ENCODE measurements at places on chromosomes 7 and 10.

- DNase-seq: no peak
These were observed 250.7 kb upstream of the ZNF32 start for GRCh38 chr10:43899224-43899959.

- DNase-seq: no peak
These were observed 74.1 kb downstream of the TACC2 start for GRCh38 chr10:122062831-122063674.

DNA sequence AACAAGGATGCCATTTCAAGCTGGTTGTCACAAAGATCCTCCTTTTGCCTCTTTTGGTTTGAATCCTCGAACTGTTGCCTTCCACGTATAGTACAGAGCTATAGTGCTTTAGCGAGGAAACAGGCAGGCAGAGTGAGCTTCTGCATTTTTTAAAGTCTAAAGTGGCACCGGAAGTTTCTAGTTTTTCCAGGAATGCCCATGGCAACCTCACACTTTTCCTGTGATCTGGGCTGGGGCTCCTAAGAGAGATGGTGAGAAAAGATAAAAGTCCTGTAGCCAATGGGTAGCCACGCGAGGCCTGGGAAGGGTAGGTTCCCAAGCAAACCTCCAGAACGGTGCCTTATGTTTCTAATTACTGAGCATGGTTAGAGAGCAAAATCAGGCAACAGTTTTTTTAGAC is 76.7 kb downstream of the CALD1 start:
- DNase-seq: no peak

- DNase-seq: no peak
These were observed 964 bp downstream of the FRMD4A start for GRCh38 chr10:14329746-14330173.

DNA sequence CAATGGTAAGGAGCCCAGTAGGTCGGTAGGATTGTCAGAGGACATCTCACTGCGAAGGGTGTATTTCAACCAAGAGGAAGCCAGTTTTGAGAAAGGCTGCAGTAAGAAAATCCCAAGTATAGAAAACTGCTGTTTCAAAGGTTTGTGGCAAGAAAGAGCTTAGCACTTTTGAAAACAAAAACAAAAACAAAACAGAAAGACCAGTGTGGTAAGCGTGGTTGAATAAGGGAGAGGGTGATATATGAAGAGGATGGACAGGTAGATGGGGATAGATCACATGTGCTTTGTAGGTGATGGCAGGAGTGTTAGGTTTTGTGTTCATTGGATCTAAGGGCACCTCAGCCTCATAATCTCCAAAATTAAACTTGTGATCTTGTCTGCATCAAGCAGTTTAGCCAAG is 141.6 kb upstream of the WNT16 start:
- DNase-seq: no peak

DNA sequence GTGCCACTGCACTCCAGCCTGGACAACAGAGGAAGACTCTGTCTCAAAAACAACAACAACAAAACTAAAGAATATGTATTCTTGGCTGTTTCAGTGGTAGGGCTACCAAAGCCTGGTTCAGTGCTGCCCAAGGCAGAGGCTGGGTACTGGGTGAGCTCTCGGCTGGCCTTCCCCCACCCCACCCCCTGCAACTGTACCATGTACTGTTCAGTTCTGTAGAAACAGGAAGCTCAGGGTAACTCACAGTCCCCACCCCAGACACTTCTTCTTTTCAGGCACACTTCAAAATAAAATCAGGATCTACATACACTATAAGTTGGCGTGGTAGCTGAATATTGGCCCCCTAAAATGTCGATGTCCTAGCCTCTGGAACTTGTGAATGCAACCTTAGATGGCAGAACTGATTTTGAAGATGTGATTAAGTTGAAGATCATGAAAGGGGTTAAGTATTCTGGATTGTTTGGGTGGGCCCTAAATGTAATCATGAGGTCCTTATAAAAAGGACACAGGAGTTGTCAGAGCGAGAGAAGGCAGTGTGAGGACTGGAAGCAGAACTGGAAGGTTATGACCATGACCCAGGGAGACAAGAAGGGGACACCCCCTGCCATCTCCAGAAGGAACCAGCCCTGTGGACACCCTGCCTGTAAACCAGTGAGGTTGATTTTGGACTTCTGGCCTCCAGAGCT is 31.2 kb downstream of the TBXAS1 start:
- DNase-seq: no peak

- no peak for DNase-seq
These were observed 115.1 kb downstream of the ICA1 start for GRCh38 chr7:8146788-8147413.

- DNase-seq: no peak
These were observed 336.8 kb downstream of the PLXNA4 start for GRCh38 chr7:132239422-132239994.

- DNase-seq: no peak
These were observed 296.0 kb upstream of the RNF32 start for GRCh38 chr7:156344595-156344994.

DNA sequence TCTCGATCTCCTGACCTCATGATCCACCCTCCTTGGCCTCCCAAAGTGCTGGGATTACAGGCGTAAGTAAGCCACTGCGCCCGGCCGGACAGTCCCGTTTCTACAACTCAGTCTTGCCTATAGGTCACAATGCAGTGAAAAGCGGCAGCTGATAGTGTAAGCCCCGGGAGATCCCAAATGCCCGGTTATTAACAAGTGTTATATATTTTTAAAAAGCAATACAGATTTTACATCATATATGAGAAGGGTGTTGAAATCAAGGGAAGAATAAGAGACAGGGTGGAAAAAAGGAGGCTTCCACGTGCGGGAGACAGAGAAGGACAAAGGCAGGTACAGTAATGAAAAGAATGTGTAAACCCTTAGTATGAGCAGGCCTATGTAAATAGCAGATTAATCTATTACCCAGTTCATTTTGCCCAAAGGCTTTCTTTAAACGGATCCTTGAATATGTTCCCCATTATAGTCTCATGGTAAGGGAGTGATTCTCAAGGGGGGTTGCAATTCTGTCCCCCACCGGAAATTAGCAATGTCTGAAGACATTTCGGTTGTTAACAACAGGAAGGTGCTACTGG is 170.8 kb downstream of the PDE1C start:
- DNase-seq: no peak

GRCh38 chr7:1062296-1063294 is 18.2 kb downstream of the GPR146 start:
- no peak for DNase-seq

DNA sequence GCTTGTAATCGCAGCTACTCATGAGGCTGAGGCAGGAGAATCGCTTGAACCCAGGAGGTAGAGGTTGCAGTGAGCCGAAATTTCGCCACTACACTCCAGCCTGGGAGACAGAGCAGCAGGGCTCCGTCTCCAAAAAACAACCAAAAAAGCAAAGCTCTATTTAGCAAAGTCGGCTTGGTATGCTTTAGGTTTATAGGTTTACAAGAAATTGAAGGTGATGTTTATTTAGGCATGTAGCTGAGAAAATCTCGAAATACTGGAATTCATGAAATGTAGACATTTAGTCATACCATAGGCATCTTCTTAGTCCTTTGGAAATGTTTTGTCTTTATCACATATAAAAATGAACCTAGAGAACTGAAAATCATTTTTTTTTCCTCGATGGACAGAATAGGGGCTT is 453.8 kb upstream of the ANKRD30A start:
- DNase-seq: no peak
